ENCODE measurements at places on chromosomes 2 and 18.

DNA sequence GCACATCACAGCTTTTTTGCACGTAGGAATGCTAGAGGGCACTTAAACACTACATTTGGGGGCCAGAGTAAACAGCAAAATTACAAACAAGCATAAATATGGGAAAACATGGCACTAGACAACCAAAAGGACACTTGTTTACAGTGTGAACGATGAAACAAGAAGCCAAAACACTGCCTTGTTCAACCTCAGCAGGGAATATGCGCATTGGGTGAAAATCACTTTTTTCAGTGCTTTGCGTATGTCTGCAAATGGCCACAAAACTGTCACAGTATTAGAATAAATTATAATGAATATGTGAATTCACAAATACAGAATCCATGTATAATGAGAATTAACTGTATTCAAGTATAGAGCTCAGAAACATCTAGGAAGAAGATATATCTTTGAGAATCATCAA is 1064.0 kb upstream of the GYPC start:
- DNase-seq: no peak

DNA sequence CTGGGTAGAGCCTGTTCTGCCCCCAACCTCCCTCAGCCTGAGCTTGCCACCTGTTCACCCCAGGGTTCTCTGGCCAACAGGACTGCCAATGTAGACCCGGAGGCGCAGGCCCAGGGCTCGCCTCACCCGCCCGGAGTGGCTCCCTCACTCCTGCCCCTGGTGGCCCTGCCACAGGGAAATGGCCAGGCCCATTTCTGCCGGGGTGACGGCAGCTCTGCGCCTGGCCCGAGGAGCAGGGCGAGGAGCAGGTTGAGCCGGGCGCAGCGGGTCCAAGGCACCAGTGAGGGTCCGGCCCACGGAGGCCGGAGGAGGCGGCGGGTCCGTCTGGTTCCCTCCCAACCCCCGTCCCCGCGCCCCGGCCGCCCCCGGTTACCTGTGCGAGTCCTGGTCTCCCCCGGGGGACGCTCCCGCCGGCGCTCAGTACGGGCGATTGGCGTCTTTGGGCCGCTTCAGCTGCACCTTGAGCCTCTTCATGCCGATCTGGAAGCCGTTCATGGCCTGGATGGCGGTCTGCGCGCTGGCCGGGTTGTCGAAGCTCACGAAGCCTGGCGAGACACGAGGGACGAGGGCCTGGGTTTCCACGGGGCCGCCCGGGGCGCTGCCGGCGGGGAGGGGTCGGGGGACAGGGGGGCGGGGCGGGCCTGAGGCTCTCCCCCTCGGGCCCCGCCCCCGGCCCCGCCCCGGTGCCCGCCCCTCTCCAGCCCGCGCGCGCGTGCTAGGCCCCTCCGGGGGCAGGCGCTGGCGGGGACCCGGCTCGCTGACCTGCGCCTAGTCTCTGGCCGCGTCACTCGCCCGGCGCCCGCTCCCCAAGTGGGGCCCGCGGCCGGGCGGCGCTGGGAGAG is 312.0 kb downstream of the CELF4 start:
- DNase-seq: no peak

- no peak for DNase-seq
These were observed 30.3 kb downstream of the COLEC11 start for GRCh38 chr2:3625186-3625585.

- DNase-seq: no peak
These were observed 31.1 kb downstream of the EPAS1 start for GRCh38 chr2:46328291-46328690.

DNA sequence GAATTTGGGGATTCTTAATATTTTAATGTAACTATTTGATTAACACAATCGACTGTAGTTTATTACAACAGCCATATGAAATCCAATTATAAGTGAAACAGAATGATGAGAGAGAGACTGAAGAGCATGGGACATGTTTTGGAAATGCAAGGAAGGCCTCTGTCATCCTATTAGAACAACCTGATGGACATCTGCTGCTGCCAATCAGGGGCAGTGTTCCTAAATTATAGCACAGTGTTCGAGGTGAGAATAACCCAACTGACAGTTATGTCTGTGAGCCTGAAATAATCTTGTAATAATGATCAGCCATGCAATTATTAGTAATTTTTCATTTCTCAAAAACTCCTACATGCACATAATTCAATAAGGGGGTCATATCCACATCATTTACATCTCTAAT is 73.6 kb downstream of the CCDC141 start:
- no peak for DNase-seq

GRCh38 chr2:175101514-175101913 is 66.5 kb downstream of the ATF2 start:
- DNase-seq: no peak

- no peak for DNase-seq
These were observed 53.7 kb downstream of the BCL11A start for GRCh38 chr2:60499651-60500265.

GRCh38 chr18:48127606-48128005 is 197.1 kb upstream of the SMAD2 start:
- DNase-seq: no peak

DNA sequence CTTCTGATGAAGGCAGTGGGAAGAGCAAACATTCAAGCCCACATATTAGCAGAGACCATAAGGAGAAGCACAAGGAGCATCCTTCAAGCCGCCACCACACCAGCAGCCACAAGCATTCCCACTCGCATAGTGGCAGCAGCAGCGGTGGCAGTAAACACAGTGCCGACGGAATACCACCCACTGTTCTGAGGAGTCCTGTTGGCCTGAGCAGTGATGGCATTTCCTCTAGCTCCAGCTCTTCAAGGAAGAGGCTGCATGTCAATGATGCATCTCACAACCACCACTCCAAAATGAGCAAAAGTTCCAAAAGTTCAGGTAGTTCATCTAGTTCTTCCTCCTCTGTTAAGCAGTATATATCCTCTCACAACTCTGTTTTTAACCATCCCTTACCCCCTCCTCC is 35.4 kb downstream of the CCNT2 start:
- no peak for DNase-seq

DNA sequence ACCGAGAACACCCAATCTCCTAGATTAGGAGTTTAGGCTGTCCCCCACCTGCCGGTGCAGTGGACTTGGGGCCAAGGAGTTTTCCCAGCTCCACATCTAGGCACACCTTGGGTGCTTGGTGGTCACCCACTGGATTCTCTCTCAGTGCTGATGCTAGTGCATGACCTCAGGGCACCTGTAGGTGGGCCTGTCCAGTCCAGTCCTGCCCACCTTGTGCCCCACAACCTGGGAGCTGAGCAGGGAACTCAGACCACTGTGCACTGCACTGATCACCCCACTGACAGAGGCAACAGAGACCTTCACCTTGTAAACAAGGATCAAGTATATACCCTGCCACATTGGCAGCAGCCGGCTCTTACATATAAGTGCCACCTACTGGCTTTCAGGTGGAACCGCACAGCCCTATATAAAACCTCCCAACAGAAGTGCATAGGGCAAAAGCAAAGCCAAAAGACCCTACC is 12.7 kb upstream of the CDH19 start:
- DNase-seq: no peak

GRCh38 chr2:9641641-9642040 is 10.8 kb upstream of the YWHAQ start:
- DNase-seq: no peak

- no peak for DNase-seq
These were observed 163.2 kb downstream of the INSIG2 start for GRCh38 chr2:118251427-118251826.

- no peak for DNase-seq
These were observed 41.4 kb upstream of the MAPRE2 start for GRCh38 chr18:34999756-35000289.

GRCh38 chr18:8453528-8453927 is 155.7 kb upstream of the RAB12 start:
- no peak for DNase-seq

- DNase-seq: no peak
These were observed 304.5 kb upstream of the FANCL start for GRCh38 chr2:58545300-58546280.

DNA sequence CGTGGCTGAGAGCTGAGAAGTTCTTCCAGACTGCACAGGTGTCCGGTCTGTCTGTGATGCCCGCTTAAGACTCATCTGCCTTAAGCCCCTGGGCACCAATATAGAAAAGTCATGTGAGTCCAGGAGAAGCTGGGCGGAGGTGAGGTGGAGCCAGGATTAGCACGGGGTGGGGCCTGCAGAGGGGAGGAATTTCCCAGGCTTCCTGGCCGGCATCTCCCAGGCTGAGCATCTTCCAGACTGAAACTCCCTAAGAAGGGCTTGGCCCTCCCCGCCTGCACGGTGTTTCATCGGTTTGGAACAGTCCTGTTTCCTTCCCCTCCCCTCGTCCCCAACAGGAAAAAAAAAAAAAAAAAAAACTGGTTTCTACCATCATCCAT is 270.3 kb downstream of the ATAD2B start:
- no peak for DNase-seq

DNA sequence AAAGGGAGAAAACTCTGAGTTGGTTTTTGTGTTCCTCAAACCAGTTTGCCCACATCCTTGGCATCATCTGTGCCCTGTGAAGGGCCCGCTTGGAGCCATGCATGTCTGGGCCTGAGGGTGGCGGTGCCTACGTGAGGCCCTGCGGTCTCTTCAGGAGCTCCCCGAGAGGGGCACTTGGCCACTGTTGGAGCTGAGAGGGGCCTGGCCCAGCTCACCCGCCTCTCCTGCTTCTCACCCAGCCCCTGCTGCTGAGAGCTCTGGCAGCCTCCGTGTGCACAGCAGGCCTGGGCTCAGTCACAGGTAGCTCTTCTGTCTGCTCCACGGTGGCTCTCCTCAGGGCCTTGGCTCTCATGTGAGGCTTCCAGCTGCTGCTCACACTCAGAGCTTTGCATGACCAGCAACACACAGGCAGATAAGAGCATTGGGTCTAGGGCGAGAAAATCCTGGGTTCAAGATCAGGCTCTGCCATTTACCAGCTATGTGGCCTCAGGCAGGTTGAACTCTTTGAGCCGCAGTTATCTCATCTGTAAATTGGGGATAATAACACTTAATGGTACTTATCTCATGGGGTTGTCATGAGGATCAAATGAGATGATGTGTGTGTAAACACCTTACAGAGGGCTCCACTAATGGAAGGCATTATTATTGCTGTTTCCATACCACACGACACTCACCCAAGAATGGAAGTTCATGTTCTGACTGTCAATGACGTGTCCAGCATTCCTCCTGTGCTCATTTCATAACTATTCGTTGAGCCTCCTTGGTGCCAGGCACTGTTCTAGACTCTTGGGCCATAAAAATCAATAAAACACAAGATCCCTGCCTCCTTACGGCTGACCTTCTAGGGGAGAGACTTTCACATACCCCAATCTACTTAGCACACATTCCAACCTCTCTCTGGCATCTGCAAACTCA is 41.6 kb upstream of the PLB1 start:
- DNase-seq: no peak

DNA sequence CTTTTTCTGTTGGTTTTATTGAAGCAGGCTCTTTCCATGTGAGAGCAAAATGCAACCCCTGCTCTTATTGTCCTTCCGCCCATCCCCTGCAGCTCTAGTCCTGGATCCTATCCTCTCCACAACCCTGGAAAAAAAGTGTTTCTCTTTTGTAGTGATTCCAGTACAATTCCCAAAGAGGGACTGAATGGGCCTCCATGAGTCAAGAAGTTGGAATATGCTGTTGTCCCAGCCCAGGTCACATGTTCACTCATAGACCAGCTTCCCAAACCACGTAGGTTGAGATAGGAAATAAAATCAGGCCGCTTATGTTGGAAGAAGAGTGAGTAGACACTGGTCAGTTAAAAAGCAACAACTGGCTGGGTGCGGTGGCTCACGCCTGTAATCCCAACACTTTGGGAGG is 39.4 kb downstream of the CPO start:
- no peak for DNase-seq

- no peak for DNase-seq
These were observed 69.0 kb downstream of the CPO start for GRCh38 chr2:207008105-207008990.

DNA sequence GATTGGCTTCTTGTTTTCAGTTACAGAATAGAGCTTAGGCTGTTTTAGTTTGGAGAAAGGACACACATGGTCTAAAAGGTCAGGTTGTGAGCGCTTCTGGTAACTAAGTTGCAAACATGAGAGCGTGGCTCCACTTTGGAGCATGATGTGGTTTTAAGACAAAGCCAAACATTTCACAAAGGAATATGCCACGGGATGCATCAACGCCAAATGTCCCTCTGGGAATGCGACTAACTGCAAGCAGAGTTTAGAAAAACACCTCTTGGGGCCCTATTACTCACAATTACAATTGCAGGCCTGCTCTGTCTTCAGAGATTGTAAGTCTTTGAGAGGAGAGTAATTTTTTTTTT is 25.4 kb downstream of the MYO7B start:
- no peak for DNase-seq

GRCh38 chr2:239826376-239826775 is 198.8 kb downstream of the NDUFA10 start:
- DNase-seq: no peak

DNA sequence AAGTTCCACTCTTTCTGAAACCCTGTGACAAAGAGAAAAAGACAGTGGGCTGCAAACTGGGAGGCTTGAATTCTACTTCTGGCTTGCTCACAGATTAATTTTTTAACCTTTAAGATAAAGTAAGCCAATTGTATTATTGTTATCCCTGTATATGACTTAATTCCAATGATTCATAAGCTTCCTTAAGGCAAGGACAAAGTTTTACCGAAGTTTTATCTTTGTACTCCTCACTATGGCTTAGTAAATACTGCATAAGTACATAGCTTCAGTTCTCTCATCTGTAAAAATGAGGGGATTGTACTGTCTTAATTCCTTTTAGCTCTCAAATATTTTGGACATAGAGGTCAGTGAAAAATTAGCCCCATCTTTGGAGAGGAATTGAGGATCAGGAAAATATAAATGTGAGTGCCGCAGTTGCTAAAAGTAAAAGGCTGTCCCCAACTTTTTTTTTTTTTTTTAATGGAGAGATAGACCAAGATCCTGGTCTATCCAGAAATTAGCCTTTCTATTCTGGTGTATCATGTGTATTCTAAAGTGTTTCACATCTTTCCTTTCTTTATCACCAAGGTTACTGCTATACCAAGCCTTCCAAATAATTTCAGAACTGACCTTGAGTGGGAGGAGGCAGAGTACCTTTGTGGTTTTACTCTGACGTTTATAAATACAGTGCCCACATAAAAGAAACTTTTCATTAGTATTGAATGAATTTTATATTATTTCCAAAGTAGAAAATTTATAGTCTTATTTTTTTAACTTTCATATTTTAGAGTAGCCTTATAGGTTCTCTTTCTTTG is 13.3 kb downstream of the RELCH start:
- DNase-seq: no peak

DNA sequence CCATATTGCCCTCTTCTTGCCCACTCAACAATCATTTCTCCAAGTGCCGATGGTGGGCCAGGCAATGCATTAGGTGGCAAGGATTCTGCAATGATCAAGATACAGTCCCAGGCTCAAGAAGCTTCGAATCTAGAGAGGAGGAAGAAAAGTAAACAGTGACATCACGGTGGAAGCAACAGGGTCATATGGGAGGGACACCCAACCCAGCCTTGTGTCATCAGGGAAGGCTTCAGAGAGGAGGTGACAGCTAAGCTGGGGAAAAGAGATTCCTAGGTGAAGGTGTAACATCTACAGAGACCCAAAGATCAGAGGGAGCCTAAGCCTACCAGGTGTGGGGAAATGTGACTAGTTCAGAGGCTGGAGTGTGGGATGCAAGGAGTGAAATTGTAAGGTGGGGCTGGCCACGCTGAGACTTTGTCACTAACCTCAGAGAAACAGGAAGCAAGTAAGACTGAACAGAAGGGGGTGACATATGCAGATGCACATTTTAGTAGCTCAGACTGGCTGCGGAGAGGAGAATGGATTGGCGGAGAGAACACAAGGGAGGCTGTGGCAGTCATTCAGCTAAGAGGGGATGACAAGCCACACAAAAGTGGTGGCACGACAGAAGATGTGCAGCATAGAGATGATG is 104.9 kb downstream of the ANKRD44 start:
- DNase-seq: peak; percentile 39

Data from stimulated activated CD8-positive, alpha-beta memory T cell treated with anti-CD3 and anti-CD28 coated beads, Interleukin-4, amount 100 ng/mL, for 1 hour (primary cell).